ENCODE measurements at places on chromosomes 13 and 19.

- no peaks in the 10 kb centered on the region for H3K36me3 ChIP-seq
- H3K4me3 ChIP-seq: no peak overlapping the region
- no peak for DNase-seq
- peaks cover 11% of the 10 kb centered on the region for H3K27me3 ChIP-seq
- H3K4me1 ChIP-seq: no peaks in the 10 kb centered on the region
Measured at GRCh38 chr13:25397763-25398162, 26.0 kb downstream of the ATP8A2 start.

DNA sequence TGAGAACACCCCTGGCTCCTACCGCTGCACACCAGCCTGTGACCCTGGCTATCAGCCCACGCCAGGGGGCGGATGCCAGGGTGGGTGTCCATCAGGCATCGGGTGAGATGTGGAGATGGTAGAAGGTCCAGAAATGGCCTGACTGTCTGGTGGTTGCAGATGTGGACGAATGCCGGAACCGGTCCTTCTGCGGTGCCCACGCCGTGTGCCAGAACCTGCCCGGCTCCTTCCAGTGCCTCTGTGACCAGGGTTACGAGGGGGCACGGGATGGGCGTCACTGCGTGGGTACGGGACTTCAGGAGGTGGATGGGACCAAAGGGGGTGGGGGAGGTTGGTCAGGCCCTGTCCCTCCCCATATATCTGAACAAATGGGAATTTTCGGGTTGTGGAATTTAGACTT is 15.8 kb downstream of the LTBP4 start:
- H3K4me1 ChIP-seq: peaks cover 20% of the 10 kb centered on the region
- H3K4me3 ChIP-seq: no peak overlapping the region
- no peak overlapping the region for H3K27ac ChIP-seq
- H3K36me3 ChIP-seq: peaks cover 33% of the 10 kb centered on the region

DNA sequence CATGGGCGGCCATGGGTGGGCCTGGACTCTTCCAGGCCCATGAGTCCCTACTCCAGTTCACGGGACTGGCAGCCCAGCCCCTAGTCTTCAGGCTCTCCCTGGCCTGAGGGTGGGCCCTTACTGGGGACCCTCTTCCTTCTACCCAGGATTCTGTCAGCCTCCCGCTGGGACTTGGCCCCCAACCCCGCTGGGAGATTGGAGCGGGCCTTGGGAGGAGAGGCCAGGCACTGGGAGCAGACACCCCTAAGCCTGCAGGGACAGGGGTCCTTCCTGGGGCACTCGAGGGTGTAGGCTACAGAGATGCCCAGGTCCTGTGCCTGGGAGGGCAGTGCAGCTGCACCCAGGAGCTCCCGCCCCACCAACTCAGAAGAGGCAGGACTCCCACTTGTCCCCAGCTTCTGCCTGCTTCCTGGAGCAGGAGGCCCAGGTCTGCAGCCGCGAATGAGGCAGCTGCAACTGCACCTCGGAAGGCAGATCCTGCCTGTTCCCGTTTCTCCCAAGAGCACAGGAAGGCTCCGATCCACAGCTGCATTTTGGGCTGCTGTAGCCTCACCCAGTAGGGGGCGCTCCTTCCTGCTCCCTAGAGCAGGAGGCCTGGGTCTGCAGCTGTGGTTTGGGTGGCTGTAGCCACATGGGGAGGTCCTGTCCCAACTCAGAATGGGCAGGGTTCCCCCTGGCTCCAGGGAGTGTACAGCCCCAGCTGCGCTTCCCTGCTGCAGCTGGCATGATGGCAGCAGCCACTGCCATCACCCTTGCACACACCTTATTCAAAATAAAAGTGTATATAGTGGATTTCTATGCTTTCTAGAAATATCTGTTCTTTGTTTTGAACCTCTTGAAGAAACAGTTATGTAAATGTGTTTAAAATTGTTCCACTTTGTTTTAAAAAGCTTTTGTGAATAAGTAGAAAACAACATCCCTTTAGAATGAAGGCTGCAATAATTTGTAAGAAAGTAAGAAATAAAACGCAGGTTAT is 46.8 kb downstream of the TEX26 start:
- H3K27ac ChIP-seq: no peak overlapping the region
- H3K27me3 ChIP-seq: peaks cover 19% of the 10 kb centered on the region
- DNase-seq: peak; percentile 31
- no peak overlapping the region for H3K4me3 ChIP-seq
- no peaks in the 10 kb centered on the region for H3K36me3 ChIP-seq
- H3K4me1 ChIP-seq: peaks cover 9% of the 10 kb centered on the region

GRCh38 chr13:38866649-38867048 is 124.0 kb downstream of the STOML3 start:
- no peak overlapping the region for H3K4me3 ChIP-seq
- H3K27me3 ChIP-seq: peaks cover 8% of the 10 kb centered on the region
- no peaks in the 10 kb centered on the region for H3K4me1 ChIP-seq
- no peak overlapping the region for H3K27ac ChIP-seq
- no peaks in the 10 kb centered on the region for H3K36me3 ChIP-seq
- DNase-seq: no peak

- H3K36me3 ChIP-seq: no peaks in the 10 kb centered on the region
- no peaks in the 10 kb centered on the region for H3K4me1 ChIP-seq
- no peak overlapping the region for H3K27ac ChIP-seq
Measured at GRCh38 chr19:49287141-49287770, 37.7 kb downstream of the SLC6A16 start.

Data from activated T-helper 2 cell treated with anti-CD3 and anti-CD28 coated beads, Interferon-gamma antibody, Interleukin-2, Interleukin-4, amounts not matched to agents 10 μg/mL and 5 μg/mL and 100 μg/mL, durations not matched to agents 14 hours and 24 hours and 36 hours (primary cell).